ENCODE measurements at places on chromosomes 5 and 9.

- no peak for DNase-seq
Observed at GRCh38 chr5:5967944-5968343, 410.4 kb downstream of the MED10 start.

GRCh38 chr9:137058521-137059234 lies 4.8 kb upstream of the ENTPD2 start:
- no peak for DNase-seq

DNA sequence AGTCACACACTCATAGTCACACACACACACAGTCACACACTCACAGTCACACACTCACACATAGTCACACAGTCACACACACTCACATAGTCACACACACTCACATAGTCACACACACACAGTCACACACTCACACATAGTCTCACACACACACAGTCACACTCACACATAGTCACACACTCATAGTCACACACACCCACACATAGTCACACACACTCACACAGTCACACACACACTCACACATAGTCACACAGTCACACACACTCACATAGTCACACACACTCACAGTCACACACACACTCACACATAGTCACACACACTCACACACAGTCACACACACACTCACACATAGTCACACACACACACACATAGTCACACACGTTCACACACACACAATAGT lies 4.1 kb downstream of the OLFM1 start:
- DNase-seq = no peak

DNA sequence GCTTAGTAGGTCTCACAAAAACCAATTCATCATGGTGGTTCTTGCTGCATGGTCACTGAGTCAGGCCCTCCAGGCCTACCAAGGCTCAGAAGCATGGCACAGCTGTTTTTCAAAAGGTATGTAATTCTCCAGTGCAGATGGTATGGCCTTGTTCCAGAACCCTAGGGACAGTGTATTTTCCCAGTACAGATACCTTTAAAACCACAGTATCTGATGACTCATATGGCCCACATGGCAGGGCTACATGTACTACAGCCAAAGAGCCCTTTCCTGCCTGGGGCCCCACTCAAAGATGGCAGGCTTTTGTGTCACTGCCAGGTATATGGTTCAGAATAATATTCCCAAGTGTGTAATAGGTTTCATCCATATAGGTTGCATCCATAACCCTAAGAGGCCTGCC lies 16.5 kb downstream of the CSF2 start:
- DNase-seq = no peak

- DNase-seq = no peak
Observed at GRCh38 chr5:39716532-39717028, 291.8 kb upstream of the DAB2 start.

- no peak for DNase-seq
Observed at GRCh38 chr9:90019626-90020025, 414.8 kb downstream of the GADD45G start.

- no peak for DNase-seq
Observed at GRCh38 chr9:136516191-136516654, 29.6 kb downstream of the NOTCH1 start.

DNA sequence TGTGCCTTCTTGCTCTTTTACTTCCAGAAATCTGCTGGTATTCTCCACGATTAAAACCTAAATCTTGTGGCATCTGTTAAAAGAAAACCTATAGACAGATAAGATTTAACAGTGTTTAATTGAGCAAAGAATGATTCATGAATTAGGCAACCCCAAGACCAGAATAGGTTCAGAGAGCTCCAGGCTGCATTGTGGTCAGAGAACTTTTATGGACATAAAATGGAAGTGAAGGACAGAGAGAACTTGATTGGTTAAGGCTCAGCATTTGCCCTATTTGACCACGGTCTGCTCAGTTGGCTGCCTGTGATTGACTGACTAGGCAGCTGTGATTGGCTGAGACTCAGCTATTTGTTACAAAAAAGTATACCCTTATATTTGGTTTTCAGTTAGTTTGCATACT lies 10.4 kb upstream of the SLC36A2 start:
- DNase-seq = no peak

Measured in CD8-positive, alpha-beta memory T cell (primary cell).